ENCODE measurements at places on chromosomes 2 and 18.

DNA sequence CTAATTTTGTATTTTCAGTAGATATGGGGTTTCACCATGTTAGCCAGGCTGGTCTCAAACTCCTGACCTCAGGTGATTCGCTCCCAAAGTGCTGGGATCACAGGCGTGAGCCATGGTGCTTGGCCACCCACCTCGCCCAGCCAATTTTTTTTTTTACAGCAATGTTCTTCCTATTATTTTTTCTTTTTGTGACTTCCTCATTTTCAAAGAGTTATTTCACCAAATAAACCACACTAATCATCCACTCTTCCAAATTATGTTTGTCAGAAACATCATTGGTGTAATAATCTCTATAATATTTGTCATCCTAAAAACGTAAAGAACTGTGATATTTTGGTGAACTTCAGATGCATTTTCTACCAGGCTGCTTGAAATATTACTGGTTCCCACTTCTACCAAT is 16.3 kb upstream of the PDCL3 start:
- DNase-seq = no peak

GRCh38 chr2:120863146-120863545 is 127.5 kb downstream of the GLI2 start:
- DNase-seq = no peak

- DNase-seq = no peak
These were observed 286.4 kb upstream of the MMADHC start for GRCh38 chr2:149873936-149874335.

- no peak for DNase-seq
These were observed 39.2 kb downstream of the GRHL1 start for GRCh38 chr2:9990736-9991135.

- no peak for DNase-seq
These were observed 15.5 kb downstream of the PNO1 start for GRCh38 chr2:68172990-68173700.

DNA sequence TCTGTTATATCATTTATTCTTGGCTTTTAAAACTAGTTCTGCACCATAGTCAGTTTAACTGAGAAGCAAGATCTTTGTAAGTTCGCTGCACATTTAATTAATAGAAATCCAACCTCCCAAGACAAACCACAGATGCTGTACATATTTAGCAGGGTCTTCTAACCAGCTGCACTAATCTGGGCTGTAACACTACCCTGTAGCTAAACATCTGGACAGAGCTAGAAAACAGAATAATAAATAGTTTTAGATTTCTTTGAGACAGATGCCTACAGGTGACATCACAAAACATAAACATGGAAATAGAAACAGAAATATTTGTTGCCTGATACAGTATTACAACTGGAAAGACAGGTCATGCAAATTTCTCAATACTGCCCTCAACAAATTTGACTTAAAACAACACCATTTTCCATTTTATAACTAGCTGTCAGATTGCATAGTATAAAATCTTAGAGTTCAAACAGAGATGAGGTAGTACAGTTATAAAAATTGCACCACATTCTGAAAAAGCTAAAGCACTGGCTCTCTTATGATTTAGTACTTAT is 315.1 kb downstream of the NR4A2 start:
- no peak for DNase-seq

DNA sequence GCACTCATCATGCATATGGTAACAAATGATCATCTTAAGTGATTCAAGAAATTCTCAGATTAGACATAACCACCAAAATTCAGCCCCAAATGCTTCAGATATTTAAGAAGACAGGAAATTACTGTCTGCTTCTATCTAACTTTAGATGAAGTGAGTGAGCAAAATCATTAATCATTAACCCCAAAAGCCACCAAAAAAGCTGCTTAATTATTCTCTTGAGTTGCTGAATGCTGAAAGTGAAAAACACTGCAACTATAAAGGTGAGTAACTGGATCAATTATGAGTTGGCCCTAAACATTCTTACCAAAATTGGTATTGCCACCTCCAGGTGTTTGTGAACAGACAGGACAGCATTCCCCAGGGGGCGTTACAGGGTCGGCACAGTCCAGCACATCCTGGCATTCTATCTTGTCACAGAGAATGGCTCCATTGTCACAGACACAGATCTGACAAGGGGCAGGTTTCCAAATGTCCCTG is 69.6 kb downstream of the COL5A2 start:
- DNase-seq = no peak

DNA sequence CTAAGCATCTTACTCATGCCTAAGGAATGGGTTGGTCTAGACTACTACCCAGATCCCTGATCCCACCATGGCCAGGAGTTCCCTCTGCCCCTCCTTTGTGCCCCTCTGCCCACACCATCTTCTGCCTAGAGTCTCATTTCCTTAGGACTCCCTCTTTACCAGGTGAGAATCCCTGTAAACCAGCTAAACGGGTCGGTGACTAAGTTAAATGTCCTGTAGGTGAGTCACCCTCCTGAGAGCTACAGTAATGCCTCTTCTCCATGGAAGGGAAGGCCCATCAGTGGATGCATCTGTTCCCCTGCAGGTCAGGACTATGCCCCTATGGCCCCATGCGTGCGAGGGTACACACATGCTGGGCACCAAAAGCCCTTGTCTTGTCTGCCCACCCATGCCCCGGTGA is 25.4 kb downstream of the PTGR3 start:
- no peak for DNase-seq

GRCh38 chr2:121263996-121264715 is 20.8 kb downstream of the TFCP2L1 start:
- no peak for DNase-seq

GRCh38 chr18:23995180-23995579 is 19.4 kb upstream of the TTC39C start:
- no peak for DNase-seq

- no peak for DNase-seq
These were observed 64.8 kb downstream of the ARMC9 start for GRCh38 chr2:231263118-231263831.

DNA sequence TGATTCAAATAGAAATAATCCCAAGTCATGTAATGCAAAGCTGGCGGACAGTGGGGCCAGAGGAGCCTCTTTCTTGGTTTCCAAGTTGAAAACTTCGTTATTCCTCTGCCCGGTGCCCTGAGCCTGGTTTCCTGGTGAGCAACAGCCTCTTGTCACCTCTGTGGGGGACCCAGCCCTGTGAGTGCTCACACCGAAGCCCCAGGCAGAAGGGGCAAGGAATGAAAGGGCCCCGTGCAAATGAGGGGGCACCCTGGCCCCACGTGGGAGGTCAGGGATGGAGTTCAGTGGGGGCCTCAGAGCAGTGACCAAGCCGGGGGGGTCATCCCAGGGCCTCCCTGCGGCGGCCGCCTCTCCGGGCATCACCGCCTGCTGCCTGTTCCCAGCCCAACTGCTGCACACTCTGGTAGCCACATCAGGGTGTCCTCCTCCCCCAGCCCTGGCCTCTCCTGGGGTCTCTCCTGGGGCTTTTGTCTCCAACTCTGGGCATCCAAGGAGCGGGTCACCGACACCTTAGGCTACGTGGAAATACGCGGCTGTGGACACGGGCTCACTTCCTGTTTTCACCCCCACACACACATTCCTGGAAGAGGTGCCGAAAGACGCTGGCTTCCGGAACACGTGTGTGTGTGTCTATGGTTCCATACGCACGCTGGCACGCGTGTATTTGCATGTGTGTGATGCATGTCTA is 64.5 kb downstream of the TWIST2 start:
- DNase-seq = no peak

DNA sequence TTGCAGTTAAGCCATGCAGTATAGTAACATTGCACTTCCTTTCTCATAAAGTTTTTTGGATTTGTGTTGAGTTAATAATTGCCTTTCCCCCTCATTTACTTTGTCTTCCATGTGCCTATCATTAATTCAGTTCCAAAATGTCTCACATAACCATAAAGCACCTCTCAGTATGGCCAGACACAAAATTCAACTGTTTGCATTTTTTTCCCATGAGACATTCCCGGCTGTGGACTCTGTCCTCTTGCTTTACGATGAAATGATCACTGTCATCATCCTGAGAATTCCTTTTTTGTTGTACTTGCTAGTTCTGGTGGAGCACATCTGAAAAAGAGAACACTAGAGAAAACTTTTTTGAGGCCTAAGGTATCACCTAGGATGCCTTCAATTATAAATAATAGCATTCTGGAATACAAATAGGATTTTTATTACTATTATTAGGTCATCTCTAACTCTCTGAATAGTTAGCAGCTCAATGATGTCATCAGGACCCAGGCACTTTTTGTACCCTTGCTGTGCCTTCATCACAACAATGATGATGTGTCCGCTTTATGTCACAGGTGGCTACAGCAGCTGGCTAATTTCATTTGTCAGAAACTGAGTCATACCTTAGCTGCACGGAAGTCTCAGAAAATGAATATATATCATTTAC is 8.5 kb upstream of the ATP8B1 start:
- no peak for DNase-seq

DNA sequence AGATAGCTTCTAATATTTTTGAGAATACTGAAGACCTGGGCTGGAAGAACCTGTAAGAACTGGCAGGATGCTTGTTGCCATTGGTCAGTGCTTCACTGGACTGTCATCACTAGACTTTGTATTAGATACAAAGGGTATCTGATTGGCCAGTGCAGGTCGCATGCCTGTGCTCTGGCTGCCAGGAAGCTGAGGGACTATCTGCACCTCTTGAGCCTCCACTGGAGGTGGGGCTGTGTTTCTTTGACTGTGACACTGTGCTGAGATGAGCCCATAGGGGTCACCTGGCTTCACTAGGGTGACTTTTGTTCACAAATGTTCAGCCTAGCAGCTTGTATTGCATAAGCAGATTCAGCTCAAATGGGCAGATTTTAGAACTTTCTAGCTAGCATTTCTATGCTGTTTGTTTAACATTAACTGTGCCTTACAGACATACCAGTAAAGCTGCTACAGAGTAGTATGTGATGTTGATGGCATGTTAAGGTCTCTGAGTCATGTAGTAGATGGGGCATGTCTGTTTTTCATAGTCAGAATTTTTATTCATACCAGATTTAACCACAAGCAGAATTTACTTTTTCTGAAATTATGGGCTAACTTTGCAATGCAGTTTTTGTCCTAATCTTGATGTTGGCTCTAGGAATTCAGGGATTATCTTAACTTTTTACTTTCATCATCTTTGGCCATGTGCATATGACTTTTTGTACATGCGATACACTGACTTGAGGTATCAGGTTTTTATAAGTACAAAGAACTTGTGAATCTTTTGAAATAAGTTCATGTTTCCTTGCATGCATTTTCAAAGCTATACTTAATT is 56.1 kb downstream of the RHBDD1 start:
- no peak for DNase-seq

DNA sequence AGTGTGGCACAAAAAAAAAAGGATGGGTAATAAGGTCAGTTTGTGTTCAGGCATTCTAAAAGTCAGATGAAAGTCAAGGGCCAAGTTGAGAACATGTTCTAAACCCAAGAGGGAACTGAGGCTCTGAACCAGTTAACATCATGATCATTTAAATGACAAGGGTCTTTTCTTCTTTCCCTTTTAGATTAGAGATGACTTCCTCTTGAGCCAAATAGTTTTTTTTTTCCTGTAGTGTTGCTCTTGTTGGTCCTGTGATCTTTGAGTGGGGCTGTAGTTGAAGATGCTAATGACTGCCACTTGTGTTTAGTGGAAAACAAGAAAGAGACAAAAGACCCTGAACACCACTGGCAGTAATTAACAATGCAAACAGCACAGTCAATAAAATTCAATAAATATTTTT is 482.7 kb upstream of the SYT4 start:
- DNase-seq = no peak

- DNase-seq = no peak
These were observed 95.4 kb downstream of the DOCK10 start for GRCh38 chr2:224946895-224947294.

DNA sequence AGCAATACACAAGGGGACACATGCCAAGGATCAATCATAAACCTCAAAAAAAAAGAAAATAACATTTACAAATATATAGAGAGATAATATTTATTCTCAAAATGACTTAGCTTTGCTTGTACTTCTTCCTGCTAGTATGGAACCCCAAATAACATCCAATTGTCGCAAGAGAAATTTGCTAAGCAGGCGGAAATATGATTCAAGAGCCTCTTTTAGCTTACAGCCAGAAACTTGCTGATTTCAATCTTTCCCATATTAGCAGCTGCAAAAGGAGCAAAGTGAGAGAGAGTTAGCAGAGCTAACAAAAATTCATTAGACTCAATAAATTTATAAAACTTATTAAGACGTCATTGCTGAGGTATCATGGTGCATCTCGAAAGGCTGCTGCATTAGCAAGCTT is 294.9 kb downstream of the FSIP2 start:
- DNase-seq = no peak

DNA sequence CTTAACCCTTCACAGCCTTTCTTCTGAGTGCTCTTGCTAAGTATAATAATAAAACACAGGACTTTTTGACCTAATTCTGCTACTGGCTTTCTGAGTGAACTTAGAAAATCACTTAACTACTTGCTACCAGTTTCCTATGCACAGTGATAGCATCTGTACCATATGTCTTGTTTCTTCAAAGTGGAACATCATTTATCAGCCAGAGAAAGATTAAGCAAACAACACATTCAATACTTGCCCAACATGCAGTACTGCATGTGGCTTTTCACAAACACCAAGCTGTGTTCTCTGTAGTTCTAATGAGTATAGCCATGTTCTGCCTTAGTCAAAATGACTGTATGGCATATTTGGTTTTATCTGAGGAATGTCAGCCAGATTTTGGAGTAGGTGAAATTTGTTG is 1286.6 kb upstream of the ZEB2 start:
- DNase-seq = no peak

DNA sequence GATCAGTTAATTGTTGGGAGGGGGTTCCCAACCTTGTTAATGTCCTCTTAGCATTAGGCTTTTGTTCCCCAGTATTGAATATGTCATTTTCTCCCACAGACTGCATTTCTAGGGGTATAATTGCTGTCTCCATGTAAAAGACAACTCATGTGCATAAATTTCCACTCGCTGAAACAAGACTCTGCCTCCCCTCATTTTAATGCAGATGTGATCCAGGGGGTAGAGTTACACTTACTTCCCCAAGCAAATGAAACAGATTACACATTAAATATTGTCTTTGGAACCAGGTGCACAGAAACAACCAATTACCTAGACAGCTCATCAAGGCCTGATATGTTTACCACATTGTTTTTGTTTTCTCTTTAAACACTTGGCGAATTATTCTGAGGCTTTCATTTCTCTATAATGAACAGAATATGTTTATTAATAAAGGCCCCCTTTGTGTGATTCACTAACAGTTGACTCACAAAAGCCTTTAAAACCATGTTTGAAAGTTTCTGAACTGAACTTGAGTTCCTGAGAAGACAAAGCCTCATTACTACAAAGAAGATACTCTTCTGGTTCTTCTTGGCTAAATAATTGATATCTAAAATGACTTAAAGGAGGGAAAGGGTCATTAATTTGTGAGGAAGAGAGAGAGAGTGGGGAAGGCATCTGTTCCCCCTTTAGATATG is 15.0 kb upstream of the ACVR1 start:
- DNase-seq = no peak

GRCh38 chr2:120677696-120678247 is 57.9 kb upstream of the GLI2 start:
- no peak for DNase-seq

DNA sequence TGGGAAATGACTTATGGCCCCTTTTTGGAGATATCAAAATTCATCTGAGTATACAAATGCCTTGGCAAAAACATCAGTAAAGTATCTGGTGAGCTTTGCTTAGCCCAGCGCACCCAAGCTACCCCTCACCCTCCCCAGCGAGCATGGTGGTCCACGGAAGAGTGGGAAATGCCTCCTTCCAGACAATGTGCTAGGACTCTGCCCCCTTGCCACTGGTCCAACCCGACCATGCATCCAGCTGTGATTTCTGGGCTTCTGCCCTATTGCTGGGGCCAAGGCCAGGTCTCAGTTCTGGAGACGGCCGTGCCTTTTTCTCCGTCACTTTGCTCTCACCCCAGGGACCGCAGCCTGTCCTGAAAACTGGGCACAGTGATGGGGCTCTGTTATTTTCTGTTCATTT is 31.8 kb upstream of the CCL20 start:
- DNase-seq = no peak

Measured in breast epithelium (tissue), 4 donors.